ENCODE measurements at places on chromosomes 3 and 15.

DNA sequence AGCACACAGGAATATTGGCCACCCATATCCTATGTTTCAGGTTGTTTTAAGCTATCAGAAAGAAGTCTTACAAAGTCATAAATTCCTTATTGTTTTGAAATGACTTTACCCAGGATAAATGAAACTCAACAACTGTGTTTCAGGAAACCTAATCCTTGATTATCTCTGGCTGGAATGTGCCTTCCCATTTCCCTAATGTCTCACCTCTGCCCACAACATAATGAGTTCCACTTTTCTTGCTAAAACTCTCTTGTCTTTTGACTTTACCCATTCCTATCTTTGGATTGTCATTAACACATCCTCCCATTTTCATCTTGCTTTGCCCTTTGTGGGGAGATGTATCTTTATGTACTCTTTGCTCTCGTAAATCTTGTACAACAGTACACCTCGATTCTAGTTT is 200.0 kb upstream of the DNAJC19 start:
- DNase-seq: no peak

DNA sequence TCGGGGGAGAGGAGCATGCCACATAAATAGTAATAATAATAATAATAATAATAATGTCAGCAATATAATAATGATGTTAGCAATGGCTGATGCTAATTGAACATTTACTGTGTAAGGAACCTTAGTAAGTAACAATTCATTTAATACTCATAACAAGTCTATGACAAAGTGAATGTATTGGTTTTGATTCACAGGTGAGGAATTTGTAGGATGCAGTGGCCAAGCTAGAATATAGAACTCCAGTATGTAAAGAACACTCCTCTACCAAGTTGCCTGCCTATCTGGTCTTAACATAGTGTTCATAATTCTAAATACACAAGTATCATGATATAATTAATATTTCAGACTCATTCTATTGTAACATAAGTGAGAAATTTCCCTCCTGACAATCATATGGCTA is 1016.5 kb downstream of the ROBO1 start:
- no peak for DNase-seq

DNA sequence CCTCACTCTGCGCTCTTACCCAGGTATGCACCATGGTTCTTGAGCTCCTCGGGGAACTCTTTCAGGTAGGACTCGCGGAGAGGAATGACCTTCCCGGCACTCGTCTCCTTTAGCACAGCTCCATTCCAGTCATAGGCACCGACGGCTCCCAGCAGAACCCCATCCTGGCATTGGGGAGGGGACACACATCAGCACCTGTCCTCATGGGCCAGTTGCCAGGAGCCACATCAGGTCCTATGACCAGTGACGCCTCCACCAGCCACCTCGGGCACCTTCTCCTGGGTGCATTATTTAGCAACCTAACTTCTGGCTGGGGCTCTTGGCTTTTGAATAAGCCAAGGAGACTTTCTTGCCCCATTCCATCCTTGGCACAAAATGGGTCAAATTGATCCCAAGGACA is 61.9 kb downstream of the FEM1B start:
- no peak for DNase-seq

- no peak for DNase-seq
Measured at GRCh38 chr3:127867986-127868385, 45.7 kb upstream of the MGLL start.

DNA sequence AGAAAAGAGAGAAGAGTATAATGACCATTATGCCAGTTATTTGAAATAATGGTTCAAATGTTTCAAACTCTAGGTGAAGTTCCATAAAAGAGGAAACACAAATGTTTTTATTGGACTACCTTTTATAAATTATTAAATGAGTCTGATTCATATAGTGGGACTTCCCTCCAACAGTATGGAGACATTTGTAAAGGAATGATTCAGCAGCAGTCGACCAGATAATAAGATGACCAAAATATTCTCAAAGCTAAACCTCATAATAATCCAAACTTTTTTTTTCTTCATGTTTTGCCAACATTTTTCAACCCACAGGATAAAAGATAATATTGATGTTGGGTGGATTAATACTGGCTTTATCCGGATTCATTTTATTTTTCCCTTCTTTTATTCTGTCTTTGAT is 18.8 kb downstream of the TIPARP start:
- no peak for DNase-seq

GRCh38 chr3:171834461-171834801 is 8.7 kb upstream of the TMEM212 start:
- DNase-seq: no peak

- DNase-seq: no peak
Measured at GRCh38 chr3:190059242-190059590, 61.5 kb downstream of the P3H2 start.

GRCh38 chr3:52126500-52126899 is 27.7 kb downstream of the POC1A start:
- no peak for DNase-seq

- no peak for DNase-seq
Measured at GRCh38 chr3:129180461-129180860, 3.2 kb downstream of the CNBP start.

GRCh38 chr15:31153531-31153930 is 52.0 kb upstream of the TRPM1 start:
- DNase-seq: no peak

DNA sequence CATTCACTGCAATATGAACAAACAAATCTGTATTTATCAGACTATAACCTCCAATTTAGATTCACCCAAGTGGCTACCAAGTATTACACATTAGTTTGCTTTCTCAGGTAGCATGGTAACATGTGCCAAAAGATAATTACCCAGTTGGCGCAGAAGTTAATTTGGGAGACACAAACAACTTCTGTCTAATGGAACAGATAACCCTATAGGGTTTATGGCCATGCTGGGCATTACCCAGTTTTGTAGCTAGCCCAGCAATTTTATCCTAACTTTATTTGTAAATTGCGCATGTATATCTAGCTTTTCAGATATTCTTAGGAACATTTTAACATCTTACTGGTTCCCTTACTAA is 780 bp downstream of the RPL22L1 start:
- DNase-seq: no peak

DNA sequence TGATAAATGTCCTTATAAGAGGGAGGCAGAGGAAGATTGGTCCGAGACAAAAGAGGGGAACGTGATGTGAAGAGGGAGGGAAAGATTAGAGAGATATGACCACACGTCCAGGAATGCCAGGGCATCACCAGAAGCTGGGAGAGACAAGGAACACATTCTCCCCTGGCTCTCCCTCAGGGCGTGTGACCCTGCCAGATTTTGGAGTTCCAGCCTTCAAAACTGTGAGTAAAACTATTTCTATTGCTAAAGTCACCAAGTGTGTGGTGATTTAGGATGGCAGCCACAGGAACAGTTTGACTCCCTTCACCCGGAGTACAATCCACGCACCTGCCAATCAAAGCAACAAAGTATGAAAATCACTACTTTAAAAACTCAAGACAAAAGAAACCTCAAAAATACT is 32.1 kb upstream of the TJP1 start:
- DNase-seq: no peak

GRCh38 chr3:56939834-56940233 is 120.6 kb upstream of the SPATA12 start:
- no peak for DNase-seq

DNA sequence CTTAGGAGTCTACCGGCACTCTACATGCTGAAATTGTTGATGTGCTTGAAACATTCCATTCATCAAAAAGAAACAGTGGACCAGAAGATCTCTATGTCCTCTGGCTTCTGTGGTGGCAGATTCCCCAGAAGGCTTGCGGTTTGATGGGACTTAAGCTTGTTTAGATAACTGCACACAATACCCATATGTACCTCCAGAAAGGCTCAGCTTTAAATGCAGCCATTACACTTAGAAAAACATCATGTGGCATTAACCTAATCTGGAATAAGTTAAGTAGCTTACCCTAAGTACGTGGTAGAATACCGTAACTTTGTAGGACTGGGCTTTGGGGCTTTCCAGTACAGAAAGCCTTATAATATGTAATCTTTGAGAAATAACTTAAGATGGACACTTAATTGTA is 187.3 kb downstream of the RBMS3 start:
- no peak for DNase-seq

GRCh38 chr15:98660055-98660454 is 11.7 kb downstream of the IGF1R start:
- no peak for DNase-seq

DNA sequence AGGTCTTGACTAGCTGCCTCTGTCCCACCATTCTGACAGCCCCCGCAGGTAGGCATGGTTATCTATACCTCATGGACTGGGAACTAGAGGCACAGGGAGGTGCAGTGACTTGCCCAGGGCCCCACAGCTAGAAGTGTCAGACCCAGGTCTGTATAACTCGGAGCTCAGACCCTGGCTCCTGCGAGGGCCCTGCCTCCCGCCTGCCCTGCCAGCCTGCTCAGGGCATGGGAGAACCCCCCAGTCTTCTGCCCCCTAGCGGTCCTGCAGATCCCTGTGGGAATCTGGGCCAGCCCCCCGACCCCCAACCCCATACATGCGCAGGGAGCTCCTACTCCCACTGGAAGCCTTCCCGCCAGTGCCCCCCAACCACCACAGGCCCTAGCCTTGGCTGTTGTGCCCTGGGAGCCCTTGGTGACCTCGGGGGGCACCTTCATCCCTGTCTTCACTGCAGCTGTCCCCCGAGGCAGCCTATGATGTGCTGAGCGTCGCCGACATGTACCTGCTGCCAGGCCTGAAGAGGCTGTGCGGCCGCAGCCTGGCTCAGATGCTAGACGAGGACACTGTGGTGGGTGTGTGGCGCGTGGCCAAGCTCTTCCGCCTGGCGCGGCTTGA is 6.9 kb downstream of the ABTB1 start:
- no peak for DNase-seq

GRCh38 chr3:195732940-195733339 is 12.2 kb downstream of the MUC20 start:
- no peak for DNase-seq

- DNase-seq: no peak
Measured at GRCh38 chr3:17672506-17672905, 69.9 kb downstream of the TBC1D5 start.

GRCh38 chr3:46496746-46497555 is 825 bp upstream of the RTP3 start:
- no peak for DNase-seq

DNA sequence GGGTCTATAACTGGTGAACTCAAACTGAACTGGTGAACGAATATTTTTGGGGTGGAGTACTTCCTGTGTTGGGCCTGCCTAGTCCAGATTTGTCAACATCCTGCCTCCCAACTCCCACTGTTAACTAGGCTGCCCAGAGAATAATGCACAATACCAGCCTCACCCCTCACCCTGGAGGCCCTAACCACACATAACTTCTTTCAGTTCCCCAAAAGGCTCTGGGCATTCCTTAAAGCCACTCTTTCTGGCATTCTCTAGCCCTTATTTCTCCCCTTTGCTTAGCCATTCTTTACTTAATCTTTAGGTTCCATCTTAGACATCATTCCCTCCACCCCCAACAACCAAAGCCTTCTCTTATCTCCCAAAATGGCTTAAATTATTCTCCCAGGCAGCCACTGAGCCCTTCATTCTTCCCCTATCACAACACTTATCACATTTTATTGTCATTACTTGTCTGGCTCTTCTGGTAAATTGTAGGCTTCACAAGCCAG is 9.1 kb upstream of the SEC11A start:
- DNase-seq: no peak

DNA sequence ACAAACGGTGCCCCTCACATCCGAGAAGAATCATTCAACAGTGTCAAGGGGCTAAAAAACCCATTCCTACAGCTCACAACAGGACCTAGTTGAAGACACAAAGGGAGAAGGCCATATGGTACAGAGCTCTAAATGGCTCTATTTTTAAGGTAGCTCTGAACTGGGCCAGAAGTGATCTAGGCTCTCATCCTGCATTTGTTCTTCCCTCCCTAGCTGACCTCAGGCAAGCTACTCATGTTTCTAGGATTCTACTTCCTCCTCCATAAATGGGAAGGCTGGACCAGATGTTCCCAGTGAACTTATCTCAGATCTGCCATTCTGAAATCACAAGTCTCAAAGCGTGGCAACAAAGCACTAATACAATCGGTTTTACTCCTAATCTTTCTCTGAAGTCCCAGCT is 62.3 kb downstream of the CPNE4 start:
- no peak for DNase-seq

All from left renal pelvis (tissue), 4 donors.